ENCODE measurements at places on chromosomes 4 and X.
A peak's percentile ranks its signal among the peaks of the same experiment; 100 is the strongest.

DNA sequence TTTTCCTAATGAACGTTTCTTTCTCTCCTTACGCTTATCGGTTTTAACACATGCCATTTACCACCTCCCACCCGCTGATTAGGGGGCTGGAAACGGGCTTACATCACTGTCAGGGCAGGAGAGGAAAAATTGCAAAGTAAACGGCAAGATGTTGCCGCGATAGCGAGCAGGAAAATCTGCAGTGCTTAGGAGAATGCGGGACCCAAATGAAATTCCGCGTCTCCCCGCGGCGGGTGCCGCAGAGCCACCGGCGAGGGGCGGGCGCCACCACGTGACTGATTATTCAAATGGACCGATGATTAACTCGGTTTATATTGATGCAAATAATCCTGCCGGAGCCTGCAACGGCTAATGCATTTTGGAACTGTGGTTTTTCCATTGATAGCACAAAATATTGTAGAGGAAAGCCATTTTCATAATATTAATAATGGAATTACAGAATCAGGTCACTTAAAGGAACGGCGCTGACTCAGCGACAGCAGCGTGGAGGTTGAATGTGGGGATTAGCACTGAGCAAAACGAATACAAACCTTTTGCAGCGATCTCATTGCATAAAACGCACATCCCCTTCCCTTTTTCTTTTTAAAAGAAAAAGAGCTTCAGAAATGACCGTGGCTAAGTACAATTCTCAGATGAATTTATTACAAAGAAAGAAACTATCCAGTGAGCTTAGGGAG lies 224.2 kb downstream of the STIM2 start:
- peak; percentile 59 for DNase-seq

- DNase-seq, result no peak
Observed at GRCh38 chr4:15162046-15162445, 159.8 kb downstream of the CPEB2 start.

DNA sequence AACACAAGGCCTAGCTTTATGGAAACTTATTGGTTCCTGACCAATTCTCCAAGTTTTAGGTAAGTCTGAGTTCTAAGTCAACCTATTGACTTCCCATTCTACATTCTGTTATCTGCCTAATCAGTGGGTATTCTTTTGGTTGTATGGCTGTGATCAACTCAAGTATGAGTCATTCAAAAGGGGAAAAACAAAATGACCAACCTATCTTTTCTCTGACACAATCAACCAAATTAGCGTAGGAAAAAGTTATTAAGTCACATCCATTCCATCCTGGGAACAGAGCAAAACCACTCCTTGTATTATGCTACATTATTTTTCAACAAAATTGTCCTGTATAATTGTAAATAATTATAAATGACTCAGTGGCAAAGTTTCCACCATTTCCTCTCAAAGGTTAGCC lies 136.2 kb downstream of the SHROOM4 start:
- no peak for DNase-seq

DNA sequence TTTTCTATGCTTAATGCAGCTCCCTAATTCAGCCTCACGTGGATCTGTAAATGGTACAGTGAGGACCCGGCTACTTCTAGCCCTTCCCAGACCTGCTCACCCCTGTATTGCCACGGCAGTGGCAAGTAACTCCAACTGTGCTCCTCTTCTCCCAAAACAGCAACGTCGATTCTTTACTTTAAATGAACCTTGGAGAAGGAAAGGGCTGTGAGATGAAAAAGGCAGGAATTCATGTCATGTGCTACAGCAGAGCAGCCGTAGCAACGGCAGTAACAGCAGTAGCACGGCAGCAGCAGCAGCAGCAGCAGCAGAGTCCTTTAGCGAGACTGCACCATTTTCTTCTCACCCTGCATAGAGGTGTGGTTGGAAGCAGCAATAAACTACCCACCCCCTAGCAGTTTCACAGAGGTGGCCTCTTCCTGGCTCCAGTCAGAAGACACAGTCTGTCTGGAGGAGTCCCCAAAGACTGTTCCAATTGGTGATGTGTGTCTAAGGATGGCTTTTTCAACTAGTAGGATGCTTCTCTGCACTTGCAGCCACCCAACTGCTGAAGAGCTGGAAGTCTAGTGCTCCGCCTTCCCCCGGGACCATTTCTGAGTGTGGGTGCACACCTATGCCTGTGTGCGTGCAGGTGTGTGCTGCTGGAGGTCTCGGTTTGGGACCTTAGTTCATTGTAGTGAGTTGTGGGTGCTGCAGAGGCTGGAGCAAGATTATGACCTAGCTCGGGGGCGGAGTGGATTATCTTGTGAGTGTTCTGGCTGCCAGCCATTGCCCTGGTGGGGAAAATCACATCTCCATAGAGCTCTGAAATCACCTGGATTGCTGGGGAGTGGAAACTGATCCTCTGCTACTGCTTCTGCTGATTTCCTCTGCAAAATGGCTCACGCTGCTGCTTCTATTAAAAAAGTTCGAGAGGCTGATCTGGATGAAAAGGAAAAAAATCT lies 67.2 kb downstream of the ANK2 start:
- DNase-seq, result no peak

DNA sequence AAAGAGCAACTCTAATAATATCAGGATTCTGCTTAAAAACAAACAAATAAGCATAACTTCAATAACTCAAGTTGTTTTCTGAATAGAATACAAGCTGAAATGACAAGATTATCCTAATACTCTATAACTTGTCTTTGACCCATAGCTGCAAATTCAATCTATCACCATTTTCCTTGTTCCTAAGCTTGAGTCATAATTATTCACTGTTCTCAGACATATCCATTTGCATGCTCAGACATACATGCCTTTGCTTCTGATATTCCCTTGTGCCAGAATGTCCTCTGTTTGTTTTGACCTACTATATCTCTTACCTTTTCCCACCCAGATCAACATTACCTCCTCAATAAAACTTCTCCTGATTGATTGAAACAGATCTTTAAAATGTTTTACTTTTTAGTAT lies 109.7 kb downstream of the SNCA start:
- no peak for DNase-seq

DNA sequence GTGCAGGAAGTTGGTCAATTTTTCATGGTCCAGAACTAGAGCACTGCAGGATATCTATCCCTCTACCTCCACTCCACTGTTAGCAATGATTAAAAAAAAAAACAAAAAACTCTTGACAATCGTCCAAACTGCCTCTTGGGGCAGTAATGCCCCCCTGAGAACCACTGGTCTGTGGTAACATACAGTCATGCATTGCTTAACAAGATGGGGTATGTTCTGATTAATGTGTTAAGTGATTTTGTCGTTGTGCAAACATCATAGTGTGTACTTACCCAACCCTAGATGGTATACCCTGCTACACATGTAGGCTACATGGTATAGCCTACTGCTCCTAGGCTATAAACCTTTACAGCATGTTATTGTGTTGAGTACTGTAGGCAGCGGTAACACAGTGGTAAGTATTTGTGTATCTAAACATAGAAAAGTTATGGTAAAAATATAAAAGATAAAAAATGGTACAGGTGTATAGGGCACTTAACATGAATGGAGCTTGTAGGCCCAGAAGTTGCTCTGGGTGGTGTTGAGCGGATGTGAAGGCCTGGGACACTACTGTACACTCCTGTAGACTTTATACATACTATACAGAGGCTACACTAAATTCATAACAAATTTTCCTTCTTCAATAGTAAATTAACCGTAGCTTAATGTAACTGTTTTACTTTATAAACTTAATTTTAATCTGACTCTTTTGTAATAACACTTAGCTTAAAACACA lies 34.1 kb downstream of the ART3 start:
- no peak for DNase-seq

- no peak for DNase-seq
Observed at GRCh38 chr4:106522839-106523238, 154.3 kb upstream of the GIMD1 start.

Measured in activated CD8-positive, alpha-beta memory T cell treated with anti-CD3 and anti-CD28 coated beads for 24 hours (primary cell).